Stimulated activated CD8-positive, alpha-beta memory T cell treated with anti-CD3 and anti-CD28 coated beads, Interleukin-7, amount 100 ng/mL, for 24 hours (primary cell): ENCODE measurements at places on chromosomes 4 and X.
A peak's percentile ranks its signal among the peaks of the same experiment; 100 is the strongest.

DNA sequence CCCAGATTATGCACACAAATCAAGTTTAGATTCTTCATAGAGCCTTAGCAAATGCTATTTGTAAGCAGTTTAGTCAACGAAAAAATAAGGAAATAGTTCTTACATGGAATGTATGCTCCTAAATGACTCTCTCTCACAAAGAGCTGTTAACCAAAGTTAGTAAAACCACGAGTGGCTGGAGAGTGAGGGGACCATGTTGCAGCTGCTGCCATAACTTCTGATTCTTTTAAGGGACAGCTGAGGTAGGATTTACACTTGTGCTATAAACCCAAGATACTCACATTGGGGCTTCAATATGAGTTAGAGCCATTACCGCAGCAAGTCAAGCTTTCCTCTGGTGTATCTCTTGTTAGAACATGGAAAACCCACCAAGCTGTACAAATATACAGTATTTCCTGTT is 2.7 kb downstream of the DOCK11 start:
- DNase-seq: no peak

- no peak for DNase-seq
Measured at GRCh38 chr4:62914758-62915157, 1494.5 kb downstream of the TECRL start.

DNA sequence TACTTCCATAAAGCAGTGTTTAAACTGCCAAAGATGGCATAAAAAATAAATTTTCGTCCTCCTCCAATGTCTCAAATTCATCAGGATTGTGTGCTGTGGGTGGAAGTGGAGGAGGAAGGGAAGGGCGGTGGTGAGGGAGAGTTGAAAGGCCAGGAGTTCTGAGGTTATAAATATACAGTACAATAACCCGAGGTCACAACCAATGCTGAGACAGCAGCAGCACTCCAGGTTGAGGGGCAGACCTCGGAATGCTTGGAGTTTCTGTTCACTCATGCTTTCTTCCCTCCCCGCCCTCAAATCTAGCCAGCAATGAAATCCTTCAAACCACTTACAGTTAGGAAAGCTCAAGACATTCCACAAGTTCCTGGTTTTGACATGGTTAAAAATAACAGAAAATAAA is 134.0 kb upstream of the SMAD1 start:
- no peak for DNase-seq

DNA sequence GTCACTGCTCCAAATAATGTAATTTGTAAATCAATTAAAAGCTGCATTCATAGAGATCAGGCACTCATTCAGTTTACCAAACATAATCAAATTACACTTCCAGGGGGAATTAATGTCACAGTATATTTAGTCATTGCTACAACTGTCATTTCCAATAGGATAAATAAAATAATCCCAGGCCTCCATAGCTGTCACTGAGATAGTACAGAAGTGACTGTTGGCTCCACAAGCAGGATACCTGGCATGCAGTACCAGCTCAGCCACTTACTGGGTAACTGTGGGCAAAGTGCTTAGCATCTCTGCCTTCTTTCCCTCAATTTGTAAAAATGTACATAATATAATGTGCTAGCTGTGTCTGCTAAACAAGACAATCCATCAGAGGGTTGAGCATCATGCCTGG is 128.1 kb downstream of the CAMK2D start:
- no peak for DNase-seq

DNA sequence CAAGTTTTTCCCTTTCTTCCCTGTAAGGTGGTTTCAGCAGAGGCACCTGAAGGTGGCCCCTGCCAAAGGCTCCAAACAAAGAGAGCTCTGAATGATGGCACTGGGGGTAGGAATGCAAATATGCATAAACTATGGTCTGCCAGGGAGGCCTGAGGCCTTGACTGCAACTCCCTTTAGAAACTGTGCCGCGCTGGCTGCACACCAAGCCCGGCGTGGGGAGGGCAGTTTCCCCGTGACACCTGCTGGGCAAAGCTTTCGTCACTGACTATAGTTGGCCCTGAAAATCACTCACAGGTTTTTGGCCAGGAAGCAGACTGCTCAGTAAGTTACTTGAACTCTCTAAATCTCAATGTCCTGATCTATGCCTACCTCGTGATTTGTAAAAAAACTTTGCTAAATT is 97.8 kb upstream of the ATOH1 start:
- DNase-seq: no peak

DNA sequence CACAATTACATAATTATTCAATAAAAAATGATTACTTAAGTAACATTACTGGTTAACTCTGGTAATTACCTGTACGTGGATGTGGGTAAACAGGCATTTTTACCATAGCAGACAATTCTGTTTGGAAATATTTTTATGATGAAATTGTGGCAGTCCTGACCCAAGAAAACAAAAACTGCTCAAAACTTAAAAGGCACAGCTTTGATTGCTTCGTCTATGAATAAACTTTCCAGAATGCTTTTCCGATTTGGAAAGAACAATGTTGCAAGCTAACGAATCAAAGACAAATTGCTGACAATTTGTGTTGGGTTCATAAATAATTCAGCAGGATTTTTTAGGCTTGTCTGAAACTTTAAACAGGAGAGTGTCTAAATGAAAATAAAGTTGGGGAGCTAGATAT is 150.6 kb upstream of the GYPA start:
- DNase-seq: no peak

- no peak for DNase-seq
Measured at GRCh38 chrX:103927633-103928032, 34.8 kb upstream of the TMSB15B start.

DNA sequence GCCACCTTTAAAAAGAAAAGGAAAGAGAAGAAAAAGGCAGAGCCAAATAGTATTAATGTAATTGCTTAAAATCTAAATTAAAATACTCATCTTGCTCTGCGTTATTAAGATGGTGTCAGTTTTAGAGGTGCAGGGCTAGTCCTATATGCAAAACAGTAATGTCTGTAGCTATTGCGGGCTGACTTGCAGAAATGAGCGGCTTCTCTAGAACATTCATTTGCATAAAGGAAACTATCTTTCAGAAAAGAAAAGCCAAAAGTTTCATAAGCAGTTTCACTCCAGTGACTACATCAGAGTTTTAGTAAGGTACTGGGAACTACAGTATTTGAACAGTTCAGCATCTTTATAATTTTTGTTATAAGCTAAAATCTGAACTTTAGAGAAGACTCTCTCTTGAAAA is 6.0 kb downstream of the SMAD1 start:
- DNase-seq: no peak

DNA sequence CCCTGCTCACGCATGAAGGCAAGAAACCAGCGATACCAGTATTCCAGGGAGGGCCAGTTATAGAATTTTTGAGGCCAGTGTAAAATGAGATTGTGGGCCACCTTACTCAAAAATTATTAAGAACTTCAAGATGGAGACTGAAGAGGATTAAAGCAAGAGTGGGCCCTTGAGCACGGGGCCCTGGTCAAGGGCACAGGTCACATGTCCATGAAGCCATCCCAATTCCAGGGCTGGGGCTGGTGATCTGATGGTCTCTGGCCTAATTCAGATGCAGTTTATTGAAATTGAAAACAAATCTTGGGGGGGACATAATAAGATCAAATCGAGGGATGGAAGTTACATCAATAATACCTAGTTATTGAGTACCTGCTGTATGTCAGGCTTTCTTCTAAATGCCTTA is 58.3 kb downstream of the SMIM20 start:
- no peak for DNase-seq

GRCh38 chr4:6342530-6343293 is 73.1 kb downstream of the WFS1 start:
- DNase-seq: no peak

DNA sequence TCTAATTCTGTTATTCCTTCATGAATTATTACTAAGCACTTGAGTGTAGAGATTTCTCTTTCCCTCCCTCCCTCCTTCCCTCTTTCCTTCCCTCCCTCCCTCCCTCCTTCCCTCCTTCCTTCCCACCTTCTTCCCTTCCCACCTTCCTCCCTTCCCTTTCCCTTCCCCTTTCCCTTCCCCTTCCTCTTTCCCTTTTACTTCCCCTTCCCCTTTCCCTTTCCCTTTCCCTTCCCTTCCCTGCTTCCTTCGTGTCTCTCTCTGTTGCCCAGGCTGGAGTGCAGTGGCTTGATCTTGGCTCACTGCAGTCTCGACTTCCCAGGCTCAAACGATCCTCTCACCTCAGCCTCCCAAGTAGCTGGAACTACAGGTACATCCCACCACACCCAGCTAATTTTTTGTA is 49.4 kb upstream of the RAB40AL start:
- DNase-seq: no peak

DNA sequence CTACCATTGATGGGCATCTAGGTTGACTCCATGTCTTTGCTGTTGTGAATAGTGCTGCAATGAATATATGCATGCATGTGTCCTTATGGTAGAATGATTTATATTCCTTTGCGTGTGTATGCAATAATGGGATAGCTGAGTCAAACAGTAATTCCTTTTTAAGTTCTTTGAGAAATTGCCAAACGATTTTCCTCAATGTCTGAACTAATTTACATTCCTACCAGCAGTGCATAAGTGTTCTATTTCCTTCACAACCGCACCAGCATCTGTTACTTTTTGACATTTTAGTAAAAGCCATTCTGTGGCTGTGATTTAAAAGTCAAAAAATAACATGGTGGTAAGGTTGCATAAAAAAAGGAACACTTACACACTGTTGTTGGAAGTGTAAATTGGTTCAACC is 103.1 kb upstream of the FAM47B start:
- no peak for DNase-seq

GRCh38 chr4:120994521-120994920 is 72.0 kb upstream of the PRDM5 start:
- no peak for DNase-seq

- DNase-seq: no peak
Measured at GRCh38 chr4:29014555-29014954, 1705.6 kb upstream of the PCDH7 start.

GRCh38 chr4:176464748-176465147 is 145.0 kb downstream of the SPCS3 start:
- no peak for DNase-seq

DNA sequence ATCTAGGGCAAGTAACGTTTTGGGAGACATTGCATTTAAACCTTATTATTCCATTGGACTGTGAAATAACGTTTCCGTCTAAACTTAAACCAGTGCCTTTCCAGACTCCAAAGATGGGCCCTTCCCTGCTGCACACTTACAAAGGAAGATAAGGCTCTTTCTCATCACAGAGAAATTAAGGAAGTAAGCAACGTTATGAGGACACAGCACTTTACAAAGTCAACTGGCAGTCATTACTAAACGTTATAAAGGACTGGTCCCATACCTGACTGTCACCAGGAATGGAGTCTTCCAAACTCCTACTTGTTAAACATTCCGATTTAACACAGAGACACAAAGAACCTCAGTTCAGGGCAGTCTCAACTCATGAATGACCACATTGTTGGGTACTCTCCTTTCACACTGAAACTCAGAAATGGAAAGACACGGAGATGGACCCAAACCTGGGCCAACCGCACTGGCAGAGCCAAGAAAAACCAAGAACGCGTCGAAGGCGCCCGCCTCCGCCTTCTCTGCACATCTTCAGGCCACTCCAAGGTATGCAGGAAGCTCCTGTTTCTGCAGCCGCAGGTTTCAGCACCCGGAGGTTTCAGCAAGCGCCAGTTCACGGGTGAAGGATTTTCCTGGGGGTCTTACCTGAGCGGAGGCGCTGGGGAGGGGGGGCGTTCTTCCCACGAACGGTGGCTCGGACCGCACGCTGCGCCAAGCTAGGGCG is 670 bp downstream of the PAPSS1 start:
- DNase-seq: no peak

- no peak for DNase-seq
Measured at GRCh38 chr4:125043486-125043885, 271.3 kb upstream of the FAT4 start.

DNA sequence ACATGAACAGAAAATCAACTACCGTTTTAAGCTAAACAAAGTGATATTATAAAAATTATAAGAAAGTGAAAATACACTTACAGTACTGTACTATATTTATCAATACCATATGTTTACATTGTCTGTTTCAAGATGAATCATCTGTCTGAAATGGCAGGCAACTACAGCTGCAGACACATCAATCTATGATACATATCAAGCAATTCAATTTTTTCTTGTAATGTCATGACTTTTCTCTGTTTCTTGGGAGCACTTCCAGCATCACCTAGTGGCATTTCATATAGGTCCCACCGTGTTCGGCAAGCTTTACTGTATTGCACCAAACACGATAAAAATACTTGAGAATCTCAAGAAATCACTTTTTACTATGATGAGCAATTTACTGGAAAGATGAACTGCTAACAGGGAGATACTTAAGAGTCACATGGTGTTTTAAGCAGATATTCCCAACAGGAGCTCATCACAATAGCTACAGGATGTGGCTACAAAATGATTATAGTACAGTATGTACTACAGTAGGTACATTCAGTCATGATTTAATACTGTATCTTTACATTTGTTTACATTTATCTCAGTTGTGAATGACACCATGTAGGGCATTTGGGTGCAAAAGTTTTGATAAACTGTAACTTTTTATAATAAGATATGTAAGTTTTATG is 207.4 kb downstream of the ADAM29 start:
- no peak for DNase-seq

GRCh38 chrX:86148024-86148511 is at the start of gene DACH2:
Gene DACH2, plus strand, starts transcription at chrX:86148451.
- DNase-seq: peak; percentile 2

DNA sequence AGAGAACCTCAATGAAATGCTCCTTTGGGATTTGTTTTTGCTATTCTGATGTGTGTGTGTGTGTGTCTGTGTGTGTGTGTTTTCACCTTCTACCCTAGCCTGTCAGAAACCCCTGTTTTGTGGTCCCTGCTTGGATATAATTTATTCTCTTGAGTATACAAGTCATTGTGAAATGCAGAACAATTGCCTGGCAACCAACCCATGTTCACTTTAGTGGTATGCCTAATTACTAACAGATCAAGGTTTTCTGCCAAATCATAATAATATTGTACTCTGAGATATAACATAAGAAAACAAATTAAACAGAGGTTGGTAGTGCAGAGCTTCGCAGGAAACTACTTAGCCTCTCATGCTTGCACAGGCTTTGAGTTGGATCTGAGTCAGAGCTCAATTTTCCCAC is 7.0 kb upstream of the TET2 start:
- no peak for DNase-seq

GRCh38 chrX:13341491-13342101 is 21.7 kb upstream of the ATXN3L start:
- DNase-seq: no peak

DNA sequence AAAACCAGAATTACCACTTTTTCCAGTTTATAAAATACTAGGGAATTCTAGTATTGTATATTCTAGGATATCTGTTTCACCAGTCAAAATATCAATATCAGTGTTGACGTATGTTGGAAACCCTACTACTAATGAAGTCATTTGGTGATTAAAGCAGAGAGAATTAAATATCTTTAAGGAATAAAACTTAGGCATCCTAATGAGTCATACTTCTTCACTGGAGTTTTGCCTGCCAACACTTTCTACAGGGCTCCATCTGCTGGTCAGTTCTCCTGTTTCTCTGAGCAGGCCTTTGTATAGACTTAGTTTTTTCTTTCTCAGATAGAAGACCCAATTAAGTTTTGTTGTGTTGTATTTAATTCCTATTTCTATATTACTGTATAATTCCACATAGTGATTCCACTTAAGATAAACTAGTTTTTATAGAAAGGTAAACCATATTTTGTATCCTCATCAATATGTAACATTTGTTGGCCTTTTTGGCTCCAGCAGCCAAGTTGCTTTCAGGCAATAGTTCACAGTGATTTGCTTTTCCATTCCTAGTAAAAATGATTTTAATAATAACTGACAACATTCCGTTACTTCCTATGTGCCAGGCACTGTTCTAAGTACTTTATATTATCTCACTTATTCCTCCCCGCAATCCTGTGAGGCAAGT is 3.5 kb downstream of the AP1AR start:
- DNase-seq: no peak

GRCh38 chr4:173534434-173534833 is 4.4 kb upstream of the HAND2 start:
- no peak for DNase-seq
